T-helper 2 cell (primary cell): ENCODE measurements at places on chromosomes 3 and 15.

DNA sequence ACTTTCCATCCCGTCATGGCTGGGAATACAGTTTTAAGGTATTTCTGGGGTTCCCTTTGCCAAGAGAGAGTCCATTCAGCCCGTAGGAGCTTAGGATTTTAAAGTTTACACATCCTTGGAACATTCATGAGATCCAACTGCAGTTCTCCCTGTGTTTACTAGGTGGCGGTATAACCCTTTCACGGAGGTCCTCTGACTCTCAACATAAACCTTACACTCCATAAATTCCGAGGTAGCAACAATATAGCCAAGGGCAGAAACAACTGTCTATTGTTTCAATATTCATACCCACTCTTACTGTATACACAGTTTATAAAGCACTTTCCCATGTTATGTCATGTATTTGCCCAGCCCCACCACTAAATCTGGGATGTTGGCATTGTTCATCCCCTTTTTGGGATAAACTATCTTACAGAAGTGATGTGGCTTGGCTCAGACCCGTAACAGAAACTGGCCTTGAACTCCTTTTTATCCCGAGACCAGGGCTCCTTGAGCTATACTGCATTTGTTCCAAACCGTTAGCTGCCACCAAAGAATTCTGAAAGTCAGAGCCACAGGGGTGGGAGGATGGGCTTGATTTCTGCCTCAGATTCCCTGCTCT is 69.2 kb upstream of the COL6A5 start:
- no peak for DNase-seq

- DNase-seq: no peak
Measured at GRCh38 chr15:53565721-53566120, 193.7 kb downstream of the WDR72 start.

- no peak for DNase-seq
Measured at GRCh38 chr3:13796701-13797460, 83.0 kb downstream of the WNT7A start.

- DNase-seq: no peak
Measured at GRCh38 chr3:118863731-118864322, 170.8 kb downstream of the IGSF11 start.

- no peak for DNase-seq
Measured at GRCh38 chr15:27323801-27324200, 352.8 kb downstream of the GABRG3 start.

GRCh38 chr3:52892290-52892624 is 5.1 kb downstream of the STIMATE start:
- DNase-seq: no peak

DNA sequence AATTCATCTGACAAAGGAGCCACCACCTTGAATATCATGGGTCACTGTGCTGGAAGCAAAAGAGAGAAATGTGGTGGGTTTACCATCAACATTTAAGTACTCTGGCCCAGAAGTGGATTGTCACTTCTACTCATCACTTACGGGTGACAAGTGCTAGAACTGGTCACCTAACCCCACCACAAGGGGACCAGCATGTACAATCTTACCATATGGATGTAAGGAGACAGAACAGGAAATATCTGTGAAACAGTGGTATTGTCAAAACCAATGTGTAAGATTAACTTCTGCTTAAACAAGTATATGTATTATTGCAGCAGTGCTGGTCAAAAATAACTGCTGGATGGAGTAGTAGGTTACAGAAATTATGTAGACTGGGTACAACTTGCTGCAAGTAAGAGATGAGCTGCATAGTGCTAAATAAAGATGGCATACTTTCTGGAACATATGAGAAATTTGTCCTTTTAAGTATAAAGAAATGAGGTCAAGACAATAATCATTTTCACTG is 171.8 kb downstream of the POTEB3 start:
- no peak for DNase-seq

DNA sequence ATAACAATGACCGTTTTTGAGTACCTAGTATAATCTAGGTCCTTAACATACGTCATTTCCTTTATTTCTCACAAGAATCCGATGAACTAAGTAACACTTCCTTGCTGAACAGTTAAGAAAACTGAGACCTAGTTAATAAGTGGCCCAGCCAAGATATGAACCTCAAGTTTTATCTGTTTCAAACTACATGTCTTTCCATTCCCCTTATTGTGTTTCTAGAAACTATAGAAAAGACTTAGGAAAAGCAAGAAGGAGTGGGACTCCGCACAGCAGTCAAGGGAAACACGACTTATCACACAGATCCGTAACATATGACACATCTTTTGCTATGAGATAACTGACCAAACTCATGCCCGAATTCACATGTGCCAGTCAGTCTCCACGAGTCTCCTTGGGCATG is 221.2 kb upstream of the ADAMTS9 start:
- DNase-seq: no peak

DNA sequence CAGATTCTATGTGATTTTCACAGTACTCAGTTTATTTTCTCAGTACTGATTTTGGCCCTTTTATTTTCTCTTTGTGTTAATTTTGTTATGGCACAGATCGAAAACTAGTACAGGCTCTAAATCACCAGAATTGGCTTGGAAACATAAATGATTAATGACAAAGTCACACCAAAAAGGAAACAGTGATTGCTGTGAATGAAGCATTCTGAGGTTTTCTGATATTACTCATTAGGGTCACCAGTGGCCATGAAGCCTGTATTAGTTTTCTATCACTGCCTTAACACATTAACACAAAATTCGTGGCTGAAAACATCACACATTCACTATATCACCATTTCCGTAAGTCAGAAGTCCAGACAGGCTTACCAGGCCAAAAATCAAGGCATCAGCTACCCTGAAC is 343.0 kb upstream of the THRB start:
- DNase-seq: no peak
